ENCODE measurements at places on chromosomes 3 and 15.

GRCh38 chr15:96413657-96414056, 83.2 kb downstream of the NR2F2 start:
- no peak for DNase-seq

DNA sequence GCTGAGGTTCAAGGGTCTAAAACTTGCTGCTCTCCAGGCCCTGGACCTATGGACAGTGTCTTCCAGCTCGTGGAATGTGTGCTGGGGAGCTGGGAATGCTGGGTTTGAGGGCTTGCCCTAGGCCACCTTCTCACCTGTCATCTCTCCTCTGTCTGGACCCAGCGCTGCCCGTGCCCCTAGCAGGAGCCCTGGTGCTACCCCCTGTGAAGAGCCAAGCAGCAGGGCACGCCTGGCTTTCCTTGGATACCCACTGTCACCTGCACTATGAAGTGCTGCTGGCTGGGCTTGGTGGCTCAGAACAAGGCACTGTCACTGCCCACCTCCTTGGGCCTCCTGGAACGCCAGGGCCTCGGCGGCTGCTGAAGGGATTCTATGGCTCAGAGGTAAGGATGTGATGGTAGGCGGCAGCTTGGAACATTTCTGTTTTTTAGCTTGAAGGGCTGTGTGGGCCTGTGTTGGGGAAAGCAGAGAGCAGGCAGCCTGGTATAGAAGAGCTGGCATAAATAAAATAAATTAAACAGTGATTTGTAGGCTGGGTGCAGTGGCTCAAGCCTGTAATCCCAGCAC, 5.1 kb downstream of the CHRD start:
- no peak for DNase-seq

- DNase-seq: no peak
Measured at GRCh38 chr3:49638445-49638844, 35.7 kb upstream of the APEH start.

- no peak for DNase-seq
Measured at GRCh38 chr3:105853801-105854432, 14.9 kb downstream of the CBLB start.

DNA sequence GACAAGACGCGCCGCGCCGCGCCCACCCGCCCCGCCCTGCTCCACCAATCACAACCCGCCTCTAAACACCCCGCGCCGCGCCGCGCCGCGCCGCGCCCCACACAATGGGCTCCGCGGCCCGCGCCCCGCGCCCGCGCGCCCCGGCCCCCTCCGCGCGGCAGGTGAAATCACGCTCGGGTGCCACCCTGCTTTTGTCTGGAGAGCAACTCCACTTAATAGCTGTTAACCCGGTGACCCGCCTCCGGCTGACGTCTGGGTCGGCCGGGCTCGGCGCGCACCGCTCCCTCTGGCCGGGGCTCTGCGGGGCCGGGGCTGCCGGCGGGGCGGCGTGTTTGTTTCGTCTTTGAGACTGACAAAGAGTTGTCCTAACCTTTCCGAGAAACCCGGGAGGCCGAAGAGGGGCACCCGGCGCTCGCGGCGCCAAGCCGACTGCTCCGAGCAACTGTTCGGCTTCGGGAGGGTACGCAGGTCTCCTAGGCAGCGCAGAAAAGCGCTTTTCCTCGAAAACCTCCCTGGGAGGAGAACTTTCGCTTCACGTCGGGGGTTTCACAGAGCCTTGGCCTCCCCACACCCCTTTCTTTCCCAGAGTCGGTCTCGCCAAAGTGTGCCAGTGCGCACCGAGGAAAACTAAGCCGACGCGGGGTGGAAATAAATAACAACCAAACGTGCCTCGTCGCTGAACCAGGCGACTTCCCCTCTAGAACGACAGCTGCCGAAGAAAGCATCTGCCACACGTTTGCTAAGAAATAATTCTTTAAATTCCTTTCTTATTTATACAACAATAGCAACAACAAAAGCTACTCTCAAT, 518.4 kb downstream of the FOXP1 start:
- DNase-seq: no peak

DNA sequence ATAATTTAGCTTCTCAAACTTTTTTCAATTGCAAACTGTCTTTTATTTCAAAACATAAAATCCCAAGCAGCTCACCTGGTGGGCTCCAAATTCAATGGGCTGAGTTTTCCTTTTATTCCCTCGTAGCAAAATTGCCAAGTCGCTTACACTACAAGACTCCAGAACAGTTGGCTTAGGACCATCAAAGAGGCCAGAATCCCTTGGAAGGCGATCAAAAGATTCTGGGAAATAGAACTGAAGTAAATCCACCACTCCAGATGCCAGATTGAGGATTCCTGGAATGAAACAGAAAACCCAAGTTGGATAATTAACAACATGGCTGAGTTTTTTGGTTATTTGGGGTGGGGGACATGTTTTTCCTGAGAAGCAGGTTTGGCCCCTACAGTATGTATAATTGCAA, 87.7 kb upstream of the DCLK3 start:
- no peak for DNase-seq

DNA sequence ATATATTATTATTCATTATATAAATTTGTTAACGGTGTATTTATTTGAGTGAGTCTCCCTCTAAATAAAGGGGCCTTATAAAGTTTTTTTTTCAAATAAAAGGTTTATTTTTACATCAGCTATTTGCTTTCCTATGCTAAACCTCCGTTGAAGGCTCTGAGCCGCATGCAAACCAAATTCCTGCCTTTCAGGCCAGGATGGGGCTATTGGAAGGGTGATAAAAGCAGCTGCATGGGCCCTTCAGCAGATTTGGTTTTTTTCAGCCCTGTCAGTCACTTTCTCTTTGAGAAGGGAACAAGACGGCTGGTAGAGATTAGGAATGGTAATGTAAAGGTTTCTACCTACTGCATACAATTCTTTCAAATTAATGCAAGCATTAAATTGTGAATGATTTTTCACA, 244.2 kb downstream of the WNT5A start:
- DNase-seq: no peak

DNA sequence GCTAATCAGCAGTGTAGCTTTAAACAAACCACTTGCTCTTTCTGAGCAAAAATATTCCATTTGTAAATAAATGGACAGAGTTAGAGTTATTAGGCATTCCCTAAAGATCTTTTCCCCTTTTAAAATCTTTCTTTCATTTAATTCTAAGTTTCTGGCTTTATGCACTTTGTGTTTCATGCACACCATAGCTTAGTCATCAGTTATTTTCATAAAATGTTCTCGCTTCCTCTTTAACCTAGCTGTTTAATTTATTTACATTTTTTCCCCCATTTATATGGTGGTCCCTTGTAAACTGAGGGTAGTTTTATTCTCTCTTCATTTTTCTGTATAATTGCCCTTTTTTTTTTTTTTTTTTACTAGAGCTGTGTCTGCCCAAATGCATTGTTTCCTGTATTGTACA, 315.0 kb upstream of the LRRFIP2 start:
- DNase-seq: no peak

DNA sequence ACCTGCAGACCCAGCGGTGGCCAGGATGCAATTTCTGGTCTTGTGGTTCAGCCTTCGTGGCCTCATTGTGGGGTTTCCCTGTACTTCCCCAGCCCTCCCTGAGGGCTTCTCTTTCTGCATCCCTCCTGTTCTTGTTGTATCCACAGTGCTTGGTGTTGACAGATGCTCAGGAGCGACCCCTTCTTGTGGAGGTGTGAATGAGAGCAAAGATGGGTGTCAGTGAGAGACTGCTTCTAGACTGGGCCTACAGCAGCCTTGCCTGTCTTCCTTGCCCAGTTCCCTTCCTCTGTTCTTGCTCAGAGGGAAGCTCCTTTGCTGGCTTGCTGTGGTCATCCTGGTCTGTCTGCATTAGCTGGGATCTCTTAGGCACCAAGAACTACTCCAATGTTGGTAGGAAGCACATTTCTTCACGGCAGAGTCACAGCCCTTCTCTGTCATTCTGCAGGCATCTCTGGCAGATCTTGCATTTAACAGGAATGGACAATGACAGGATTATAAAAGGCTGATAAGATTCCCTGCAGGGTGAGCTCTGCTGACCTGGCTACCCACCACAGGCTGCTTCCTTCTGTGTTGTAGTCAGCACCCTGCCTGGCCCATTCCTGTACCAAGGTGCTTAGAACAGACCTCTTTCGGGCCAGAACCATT, 317.8 kb upstream of the C2CD4B start:
- DNase-seq: no peak

DNA sequence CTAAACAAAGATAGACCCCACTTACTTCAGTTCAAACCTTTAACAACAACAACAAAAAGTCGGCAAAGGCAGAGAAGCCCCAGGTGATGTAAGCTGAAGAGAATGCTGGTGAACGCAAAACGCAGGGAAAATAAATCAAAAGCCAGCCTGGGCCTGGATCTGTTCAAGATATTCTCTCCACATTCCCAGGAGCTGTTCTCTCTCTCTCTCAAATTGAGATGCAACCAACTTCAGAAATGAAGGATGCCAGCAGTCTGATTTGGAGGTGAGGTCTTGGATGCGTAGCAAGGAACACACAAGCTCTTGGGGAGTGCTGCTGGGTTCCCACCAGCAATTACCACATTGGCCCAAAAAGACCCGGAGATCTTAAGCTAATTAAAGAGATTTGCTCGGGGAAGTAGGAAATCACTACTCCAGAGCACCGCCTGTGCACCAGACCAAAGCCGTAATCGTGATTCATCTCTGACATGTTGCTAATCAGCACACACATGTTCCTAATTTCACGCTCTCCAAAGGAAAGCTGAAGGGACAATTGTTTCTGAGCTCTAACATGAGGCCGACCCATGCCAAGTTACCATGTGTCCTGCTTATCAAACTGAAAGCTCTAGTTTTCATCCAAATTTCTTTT, 37.1 kb downstream of the IL17RD start:
- no peak for DNase-seq

DNA sequence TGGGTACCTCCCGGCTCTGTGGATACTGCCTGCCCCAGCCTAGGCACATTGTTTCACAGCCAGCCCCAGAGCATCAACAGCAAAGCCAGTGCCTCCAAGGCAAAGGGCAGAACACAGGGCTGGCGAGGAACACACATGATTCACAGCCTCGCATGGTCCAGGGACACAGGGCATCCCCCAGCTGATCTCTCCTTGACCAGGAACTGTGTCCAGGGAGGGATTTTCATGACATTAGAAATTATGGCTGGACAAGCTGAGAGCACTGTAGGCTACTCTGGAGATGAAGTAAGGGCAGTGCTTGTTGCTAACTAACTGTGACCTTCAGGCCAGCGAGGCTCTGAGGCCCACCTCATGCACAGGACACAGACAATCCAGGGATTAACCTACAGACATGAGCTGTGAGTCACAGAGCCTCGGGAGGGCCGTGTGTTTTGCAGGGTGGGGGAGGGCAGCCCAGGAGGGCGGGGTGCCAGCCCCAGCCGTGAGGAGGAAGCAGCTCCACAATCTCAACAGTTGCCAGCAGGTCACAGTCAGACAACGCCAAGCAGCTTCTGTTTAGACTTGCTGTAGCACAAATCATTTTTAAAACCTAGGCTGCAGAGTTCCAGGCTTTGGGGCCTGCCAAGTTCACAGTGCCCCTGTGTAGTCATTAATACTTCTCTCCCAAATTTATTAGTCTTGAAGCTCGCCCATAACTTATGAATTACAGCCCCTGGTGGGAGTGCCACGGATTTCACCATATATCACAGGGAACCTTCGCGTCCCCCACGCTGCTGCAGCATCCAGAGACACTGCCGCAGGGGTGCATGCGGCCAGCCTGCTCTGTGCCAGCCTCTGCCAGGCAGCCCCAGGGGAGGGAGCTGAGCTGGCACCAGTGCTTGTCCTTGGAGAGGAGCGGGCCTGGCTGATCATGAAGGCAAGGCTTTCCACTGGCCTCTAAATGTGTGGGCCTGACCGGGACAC, 114.7 kb downstream of the ETFA start:
- no peak for DNase-seq

DNA sequence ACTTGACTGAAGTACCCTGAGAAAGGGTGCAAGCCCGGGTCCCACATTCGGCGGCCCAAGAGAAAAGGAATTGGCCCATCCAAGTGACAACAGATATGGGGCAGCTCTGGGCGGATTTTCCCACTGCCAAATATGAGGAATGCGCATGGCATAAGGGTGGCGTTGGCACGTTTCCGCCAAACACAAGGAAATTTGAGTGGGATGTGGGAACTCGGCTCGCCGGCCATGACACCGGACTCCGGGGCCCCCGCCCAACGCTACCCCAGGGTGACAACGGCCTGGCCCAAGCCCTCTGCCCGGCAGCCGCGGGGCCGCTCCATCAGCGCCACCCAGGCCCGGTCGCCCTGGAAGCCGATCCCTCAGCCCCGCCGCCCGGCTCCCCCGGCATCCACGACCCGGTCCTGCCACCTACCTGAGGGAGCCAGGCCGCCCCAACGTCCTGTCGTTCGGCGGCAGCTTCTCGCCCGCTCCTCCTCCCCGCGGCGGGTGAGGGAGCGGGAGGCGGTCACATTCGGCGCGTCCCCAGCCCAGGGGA, 449 bp downstream of the RAF1 start:
- peak; percentile 8 for DNase-seq

DNA sequence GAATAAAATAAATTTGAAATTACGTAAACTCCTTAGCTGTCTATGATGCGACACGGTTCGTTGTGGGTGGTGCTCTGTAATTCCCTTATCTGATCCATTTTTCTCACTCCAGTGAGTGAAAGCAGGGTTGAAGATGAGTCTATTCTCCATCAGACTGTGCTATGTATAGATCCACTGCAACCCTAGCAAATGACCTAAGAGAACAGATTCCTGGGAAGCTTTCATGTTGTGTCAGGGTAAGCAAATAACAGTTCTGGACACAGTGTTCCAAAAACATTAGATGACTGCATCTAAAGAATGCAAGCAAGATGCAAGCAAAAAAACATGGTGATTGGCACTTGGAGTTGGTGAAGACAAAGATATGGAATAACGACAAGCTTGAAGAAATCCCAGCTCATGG, 239.3 kb downstream of the SLC9A9 start:
- DNase-seq: no peak

DNA sequence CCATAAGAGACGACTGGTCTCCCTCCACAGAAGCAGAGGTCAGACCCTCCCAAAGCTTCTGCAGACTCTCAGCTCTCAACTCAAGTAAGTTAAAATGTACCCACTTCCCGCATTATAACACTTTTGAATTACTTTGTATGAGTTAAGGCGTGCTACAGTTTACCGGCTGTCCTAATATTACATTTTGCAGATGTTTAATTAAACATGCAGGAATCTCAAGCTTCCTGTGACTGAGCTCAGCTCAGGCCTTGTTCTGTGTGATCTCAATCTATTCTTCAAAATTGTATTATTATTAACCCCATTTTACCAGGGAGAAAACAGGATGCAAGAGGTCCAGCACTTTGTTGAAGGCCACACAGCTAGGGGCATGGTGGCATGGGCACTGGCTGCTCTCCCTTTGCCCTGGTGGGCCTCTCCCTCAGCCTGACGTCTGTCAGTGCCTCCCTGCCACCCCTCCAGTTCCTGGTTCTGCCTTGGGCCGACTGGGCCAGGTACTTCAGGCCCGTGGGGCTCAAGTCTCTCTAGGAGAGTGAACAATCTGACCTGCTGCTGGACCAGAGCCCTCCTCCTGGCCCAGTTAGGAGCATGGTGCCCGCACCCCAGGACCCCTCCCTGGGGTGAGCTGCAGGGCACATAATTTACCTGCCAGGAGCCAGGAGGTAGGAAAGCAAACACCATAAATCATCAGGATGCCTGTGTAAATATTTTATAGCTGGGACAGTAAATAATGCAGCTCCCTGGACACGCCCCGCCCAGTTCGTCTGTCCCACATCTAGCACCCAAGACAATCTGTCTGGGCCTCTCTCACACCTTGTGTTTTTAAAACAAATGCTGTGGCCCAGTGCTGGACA, 14.9 kb upstream of the RFT1 start:
- no peak for DNase-seq
